Myocyte (in vitro differentiated cells): ENCODE measurements at places on chromosomes 13 and 19. TPM values are rescaled to one million over a fixed set of nuclear protein-coding genes. Genes with fewer than 3 reads are reported as not detected.

- peak; percentile 51 for DNase-seq
These were observed 257.2 kb downstream of the DIAPH3 start for GRCh38 chr13:59906413-59907049.

GRCh38 chr13:28585561-28585960 lies 73.4 kb upstream of the POMP start:
- no peak for DNase-seq

- DNase-seq, result no peak
These were observed 18.3 kb upstream of the PNMA8C start for GRCh38 chr19:46447006-46447405.

Gene C1QTNF9B
- not detected in 2 replicates for total RNA-seq

- DNase-seq, result peak; percentile 95
These were observed 21.5 kb downstream of the NFIC start for GRCh38 chr19:3387645-3388589.

DNA sequence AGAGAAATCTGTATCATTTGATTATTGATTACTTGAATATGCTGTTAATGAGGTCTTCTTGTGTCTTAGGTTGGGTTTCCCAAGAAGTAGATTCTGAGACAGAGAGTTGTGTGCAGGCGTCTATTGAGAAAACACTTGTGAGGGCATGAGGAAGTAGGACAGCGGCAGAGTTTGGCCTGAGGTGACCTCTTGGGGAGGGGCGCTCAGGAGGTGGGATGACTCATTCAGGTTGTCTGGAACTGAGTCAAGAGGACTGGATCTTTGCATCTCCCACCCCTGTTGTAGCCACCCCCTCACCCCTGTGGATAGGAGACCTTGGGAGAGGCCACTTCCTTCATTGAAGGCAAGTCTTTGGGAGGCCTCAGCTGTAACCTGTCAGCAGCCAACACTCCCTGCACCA lies 35.2 kb upstream of the WDFY2 start:
- DNase-seq, result no peak

Gene TRIM28
- 238 and 268 TPM in 2 replicates for total RNA-seq

Gene TSHZ3
- 8.1 and 10.9 TPM in 2 replicates for total RNA-seq

Gene DEDD2
- total RNA-seq, result 26.3 and 34.5 TPM in 2 replicates

Gene CEACAM4
- total RNA-seq, result not detected in 2 replicates

Gene WDR88
- total RNA-seq, result not detected in 2 replicates

DNA sequence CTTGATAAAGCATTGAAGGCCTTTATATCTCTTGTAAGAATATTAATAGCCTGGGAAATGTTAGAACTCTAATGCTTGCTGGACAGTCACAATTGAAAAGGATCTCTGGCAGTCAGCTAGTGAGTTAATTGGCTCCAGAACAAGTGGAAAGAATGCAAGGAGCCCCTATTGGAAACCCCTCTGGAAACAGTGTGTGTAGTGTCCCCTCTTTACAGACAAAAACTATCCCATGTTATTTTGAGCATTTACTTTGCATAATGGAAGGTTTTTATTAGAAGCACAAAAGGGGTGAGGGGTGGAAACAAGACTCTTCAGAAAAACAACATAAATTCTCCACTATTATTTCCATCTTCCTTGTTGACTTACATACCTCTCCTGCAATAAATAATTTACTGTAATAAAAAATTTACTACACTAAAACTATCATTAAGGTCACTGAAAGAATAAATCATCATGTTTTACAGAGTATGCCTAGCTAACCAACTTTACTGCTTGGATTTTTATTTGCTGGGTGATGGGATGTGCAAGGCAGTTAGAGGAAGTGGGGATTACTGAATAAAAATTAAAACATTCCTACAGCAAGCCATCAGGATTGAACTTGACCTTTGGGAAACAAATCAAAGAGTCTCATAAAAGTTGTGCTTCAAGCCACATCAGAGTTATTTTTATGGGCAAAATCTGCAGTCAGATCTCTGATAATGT lies 610.4 kb downstream of the TBC1D4 start:
- DNase-seq, result no peak

Gene TSSK6
- total RNA-seq, result 0.91 and 1.4 TPM in 2 replicates

- peak; percentile 39 for DNase-seq
These were observed 8.3 kb downstream of the CACTIN start for GRCh38 chr19:3618144-3618810.

- no peak for DNase-seq
These were observed 5.4 kb downstream of the KLK1 start for GRCh38 chr19:50817941-50818858.

Gene FBN3
- total RNA-seq, result not detected in 2 replicates

- no peak for DNase-seq
These were observed 3.1 kb downstream of the SLITRK5 start for GRCh38 chr13:87674247-87674738.

DNA sequence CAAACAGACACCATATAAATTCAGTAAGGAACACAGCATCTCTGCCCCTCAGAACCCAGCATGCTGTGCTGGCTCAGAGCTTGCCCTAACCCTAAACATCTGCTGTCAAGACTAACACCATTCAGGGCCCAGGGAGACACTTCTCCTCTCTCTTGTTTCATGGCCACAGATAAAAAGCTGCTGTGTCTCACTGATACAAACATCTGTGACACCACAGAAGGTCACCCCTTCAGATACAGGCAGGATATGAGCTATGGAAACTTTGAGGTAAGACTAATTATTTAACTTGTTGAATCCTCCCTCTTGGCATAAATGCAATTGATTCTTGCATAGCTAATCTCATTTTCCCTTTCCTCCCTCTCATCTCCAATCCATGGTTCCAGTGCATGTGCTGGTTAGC lies 61.6 kb upstream of the GPR12 start:
- DNase-seq, result no peak

GRCh38 chr13:43127103-43127798 lies 103.9 kb downstream of the DNAJC15 start:
- DNase-seq, result no peak

DNA sequence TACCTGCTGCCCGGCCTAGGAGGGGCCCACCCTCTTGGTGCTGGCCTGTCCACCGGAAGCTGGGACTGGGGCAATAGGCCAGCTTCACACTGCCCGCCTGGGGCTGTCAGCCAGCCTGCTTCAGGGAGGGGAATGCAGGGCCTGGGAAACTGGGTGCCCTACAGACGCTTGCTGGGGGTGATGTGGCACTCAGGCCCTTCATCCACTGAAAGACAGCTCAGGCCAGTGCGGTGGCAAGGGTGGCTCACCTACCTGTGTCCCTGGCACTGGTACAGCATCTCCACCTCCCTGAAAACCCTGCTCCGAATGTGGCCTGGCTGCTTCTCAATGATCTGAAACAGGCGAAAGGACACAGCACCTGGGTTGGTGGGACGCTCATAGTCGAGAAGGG lies 7.8 kb downstream of the MKNK2 start:
- no peak for DNase-seq

GRCh38 chr13:113842336-113843062 lies 21.4 kb downstream of the GAS6 start:
- no peak for DNase-seq

- DNase-seq, result no peak
These were observed 33.1 kb downstream of the CERS4 start for GRCh38 chr19:8242211-8242821.

DNA sequence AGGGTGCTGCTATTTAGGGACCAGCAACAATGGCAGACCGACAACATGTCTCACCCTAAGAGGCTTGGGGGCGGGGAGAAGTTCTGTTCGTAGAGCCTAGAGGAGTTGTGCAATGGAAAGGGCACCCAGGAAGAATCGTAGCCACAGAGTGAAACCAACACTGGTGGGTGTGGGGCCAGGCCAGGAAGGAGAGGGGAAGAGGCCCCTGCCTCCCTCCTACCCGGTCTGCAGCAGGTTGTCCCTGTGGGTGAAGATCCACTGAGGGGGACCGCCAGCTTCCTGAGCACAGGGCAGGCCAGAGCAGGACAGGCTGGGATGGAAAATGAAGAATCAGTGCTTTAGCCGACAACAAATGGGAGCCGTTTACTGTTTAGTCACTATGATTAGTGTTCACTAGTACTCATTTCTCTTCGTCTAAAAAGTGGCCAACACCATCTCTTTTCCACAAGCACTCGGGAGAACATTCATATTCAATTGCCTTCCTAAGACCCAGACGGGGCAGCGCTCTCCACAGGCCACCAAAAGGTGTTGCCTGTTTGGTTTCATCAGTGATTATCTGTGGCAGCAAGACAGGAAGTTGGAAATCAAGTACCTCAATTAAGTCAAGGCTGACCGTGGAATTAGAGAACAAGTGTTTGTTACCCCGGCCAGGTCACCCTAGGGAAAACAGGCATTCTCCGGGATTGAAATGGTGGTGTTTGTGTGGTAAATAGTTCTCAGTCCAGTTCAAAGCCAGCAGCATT lies 1.1 kb upstream of the ATP11A start:
- DNase-seq, result peak; percentile 36

GRCh38 chr19:17306285-17306714 lies 628 bp downstream of the MRPL34 start:
- DNase-seq, result no peak

DNA sequence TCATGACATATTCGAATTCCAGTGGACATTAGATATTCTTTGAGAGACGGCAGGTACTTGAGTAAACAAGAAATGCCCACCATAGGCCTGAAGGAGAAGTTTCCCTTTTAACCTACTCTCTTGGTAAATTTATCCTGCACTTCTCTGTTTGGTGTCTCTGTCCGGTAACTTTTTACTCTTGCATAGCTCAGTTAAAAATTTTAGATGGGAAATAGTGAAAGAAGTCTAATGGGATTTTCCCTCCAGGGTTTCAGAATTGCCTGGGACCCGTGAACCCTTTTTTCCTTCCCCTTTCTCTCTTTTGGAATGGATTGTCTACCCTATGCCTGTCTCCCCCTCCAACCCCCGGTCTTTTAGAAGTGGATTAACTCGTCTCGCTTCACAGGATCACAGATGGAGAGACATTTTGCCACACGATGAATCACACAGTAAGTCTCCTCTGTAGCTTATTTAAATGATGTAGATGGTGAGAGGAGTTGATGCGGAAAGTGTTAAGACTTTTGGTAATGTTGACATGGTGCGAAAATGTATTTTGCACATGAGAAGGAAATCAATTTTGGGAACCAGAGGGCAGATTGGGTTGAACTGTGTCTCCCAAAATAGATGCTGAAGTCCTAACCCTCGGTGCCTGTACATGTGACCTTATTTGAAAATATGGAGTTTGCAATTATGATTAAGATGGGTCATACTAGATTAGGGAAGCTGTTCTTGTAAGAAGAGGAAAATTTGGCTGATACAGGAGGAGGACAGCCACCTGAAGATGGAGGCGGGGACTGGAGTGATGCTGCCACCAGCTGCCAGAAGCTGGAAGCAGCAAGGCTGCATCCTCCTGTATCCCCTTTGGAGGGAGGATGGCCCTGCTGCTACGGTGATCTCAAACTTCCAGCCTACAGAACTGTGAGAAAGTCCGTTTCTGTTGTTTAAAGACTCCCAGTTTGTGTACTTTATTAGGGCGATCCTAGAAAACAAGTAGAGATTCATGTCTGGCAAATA lies 711 bp upstream of the MIPEP start:
- DNase-seq, result peak; percentile 45

Gene SERPINE3
- total RNA-seq, result not detected in 2 replicates

Gene SHKBP1
- 27.8 and 32.2 TPM in 2 replicates for total RNA-seq

- no peak for DNase-seq
These were observed 275.2 kb upstream of the GPC6 start for GRCh38 chr13:92951273-92951890.

Gene TICAM1
- 4.4 and 4.6 TPM in 2 replicates for total RNA-seq

GRCh38 chr19:45428384-45429231 lies 4.9 kb upstream of the ERCC1 start:
- DNase-seq, result peak; percentile 82

DNA sequence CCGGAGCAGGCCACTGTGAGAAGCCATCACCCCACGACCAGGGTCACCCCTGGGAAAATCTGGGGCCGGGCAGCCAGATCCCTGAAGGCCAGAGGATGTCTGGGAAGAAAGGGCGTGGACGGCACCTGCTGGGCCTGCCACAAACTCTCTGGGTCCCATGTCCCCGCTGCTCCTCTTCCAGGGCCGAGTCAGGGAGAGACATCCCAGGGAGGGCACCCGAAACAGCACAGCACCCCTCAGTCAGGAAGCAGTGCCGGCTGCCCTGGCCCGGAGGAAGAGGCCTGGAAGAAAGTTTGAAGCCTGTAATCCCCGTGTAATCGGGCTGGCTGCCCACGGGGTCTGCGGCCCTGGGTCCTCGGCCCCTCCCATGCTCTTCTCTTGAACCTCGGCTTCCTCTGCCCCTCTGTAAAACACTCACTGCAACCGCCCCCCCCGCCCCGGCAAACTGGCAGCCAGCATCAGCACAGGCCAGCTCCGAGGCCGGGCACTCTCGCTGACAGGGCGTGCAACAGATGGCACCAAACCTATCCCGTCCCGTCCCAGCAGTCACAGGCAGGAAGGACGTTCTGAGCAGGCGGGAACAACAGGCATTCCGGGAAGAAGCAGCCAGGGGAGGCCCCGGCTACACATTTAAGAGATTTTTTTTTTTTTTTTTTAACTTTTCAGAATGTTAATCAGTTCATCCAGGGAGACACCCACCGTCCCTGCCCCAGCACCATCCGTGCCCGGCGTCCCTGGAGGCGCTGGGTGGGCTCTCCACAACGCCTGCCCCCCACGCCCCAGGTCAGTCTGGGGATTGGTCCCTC lies 1.5 kb downstream of the SBNO2 start:
- peak; percentile 70 for DNase-seq

GRCh38 chr19:47379381-47379938 lies 30.3 kb downstream of the DHX34 start:
- DNase-seq, result peak; percentile 14

GRCh38 chr13:48492096-48492440 lies 40.8 kb downstream of the RCBTB2 start:
- no peak for DNase-seq

DNA sequence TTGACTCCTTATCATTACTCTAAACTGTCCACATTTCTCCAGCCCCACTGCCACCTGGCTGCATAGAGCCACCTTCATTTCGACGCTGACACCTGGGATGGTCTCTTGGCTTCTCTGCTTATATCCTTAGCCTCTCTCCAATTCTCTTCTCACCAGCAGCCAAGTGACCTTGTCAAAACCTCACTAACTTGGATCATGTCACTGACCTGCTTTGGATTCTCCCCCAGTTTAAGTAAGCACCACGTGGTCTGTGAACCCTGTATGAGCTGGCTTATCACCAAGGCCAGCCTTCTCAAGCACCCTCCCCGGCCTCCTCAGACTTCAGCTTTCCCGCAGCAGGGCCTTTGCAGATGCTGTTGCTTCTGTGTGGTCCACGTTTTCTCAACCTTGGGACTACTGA lies 12.3 kb upstream of the GGACT start:
- no peak for DNase-seq

Gene FLT3
- total RNA-seq, result not detected in 2 replicates

DNA sequence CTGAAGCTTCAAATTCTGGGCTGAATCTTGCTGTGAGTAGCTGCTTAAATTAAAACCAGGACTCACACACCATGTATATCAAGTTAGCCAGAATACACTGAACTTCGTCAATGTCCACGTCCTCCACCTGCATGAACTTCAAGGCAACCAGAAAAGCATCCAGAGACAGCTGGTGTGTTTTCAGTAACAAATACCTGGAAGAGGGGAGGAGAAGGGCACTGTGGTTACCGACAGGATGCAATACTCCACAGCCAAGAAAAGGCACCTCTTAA lies 20.4 kb downstream of the PROZ start:
- no peak for DNase-seq

Gene ADGRE1
- not detected in 2 replicates for total RNA-seq

Gene SAFB
- 41.7 and 42.1 TPM in 2 replicates for total RNA-seq
